ENCODE measurements at places on chromosomes 12 and 14.

DNA sequence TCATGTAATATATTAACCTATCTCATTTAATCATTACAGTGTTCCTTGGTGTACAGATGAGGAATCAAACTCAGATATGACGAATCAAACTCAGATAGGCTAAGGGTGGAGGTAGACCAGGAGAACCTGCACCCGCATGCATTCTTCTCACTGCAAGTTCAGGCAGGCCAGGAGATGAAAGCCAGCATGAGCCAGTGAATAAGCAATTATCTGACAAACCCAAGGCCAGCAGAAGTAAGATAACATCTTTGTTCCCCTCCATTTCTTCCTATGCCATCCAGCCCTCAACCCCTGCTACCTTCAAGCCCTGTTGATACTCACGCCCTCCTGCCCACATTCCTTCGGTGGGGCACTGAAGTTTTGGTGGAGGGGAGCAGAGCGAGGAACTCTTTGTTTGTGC, 152.2 kb downstream of the ETV6 start:
- DNase-seq, result no peak

GRCh38 chr12:2645460-2645859, 149.3 kb upstream of the FKBP4 start:
- no peak for DNase-seq

GRCh38 chr12:49097381-49097780, 2.8 kb upstream of the DHH start:
- DNase-seq, result no peak

DNA sequence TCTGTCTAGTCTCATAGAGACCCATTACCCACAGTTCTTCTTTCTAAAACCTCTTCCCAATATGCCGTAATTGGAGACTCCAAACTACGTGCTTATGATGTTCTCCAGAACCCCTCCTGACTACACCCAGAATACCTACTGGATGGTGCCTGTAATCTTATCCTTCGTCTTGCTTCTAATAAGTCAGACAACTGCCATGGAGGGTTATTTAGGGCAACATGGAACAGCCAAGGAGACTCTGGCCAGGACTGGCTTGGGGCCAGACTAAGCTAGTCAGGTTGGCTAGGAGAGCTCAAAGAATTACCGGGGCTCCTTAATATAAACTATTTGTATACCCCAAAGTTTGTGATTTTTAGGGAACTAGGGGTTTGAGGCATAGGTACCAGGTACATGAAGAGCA, 6.8 kb downstream of the PFKM start:
- no peak for DNase-seq

DNA sequence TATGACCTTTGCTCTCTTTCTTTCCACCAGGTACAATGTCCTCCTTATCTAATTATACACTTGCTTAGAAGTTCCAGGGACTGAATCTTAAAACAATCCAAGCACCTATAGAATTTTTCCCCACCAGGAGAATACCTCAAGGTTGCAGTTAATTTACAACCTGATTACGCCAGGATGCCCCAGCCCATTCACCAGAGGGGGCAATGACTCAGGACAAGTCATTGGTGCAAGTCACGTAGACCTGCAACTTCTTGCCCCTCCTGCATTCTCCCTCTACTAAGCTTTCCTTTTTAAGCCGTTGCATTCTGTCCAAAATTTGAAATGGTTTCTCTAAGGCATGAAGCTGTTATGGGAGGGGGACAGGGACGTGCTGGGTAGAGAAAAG, 111.1 kb upstream of the SCAF11 start:
- DNase-seq, result no peak

DNA sequence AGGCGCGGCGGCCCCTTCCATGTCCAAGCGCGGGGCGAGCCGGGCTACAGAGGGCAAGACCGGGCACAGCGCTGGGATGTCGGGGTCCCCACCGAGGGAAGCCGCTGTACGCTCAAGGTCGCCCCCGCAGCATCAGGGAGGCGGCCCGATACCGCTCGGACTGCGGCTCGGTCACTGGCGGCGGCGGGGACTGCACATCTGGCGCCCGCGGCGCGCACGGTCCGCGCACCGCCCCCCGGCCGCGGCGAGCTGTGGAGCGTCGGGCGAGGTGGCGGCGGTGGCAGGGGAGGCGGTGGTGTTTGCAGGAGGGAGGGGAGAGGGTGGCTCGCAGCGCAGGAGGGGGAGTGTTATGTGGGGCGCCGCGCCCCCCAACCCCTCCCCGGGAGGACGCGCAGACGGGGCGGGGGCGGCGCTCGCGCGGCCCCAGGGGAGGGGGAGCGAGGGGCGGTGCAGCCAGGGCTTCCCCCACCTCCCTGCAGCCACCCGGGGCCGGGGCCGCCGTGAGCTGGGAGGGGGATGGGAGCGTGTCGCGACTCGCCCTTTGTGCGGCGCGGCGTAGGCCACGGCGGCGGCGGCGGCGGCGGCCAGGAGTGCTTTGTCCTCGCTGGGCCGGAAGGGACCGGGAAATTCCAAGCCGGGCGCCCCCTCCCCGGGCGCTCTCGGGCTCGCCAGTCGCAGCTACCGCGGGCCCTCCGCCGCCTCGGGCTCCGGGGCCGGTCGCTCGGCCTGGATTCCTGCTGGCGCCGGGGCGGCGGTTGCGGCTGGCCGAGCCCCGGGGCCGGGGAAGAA, at the start of gene NUAK1:
Gene NUAK1, minus strand, starts transcription at position 322 of the 789 bp plus-strand sequence. Its CDS starts 301 bp downstream, at position 21.
- peak; percentile 23 for DNase-seq

- DNase-seq, result no peak
Measured at GRCh38 chr12:25546318-25546717, 6.8 kb downstream of the LMNTD1 start.

- no peak for DNase-seq
Measured at GRCh38 chr14:68513838-68514607, 278.8 kb downstream of the ZFP36L1 start.

DNA sequence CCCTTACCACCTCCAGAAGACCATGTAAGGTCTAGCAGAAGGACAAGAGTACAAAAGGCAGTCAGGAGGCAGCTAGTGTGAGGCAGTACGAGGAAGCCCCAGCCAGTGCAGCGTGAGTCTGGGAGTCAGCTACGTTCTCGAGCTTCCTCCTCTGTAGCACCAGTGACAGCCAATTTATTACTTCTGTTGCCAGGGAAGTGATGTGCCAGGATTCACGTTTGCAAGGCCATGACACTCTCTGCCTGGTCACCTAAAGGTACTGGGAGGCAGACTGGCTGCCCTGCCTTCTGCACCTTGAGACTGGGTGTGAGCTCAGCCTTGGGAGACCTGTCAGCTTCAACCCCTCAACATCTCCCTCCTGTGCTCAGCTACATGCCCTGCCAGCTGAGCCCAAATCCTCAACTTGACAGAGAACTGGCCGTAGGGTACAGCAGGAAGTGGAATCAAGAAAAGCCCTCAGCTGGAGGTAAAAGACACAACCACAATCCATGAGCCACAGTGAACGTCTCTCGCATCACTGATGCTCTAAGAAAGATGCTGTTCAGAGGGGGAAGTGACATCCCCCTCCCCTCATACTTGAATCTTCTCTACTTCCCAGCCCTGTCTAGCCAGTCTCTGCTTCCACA, 182.5 kb upstream of the RGS6 start:
- DNase-seq, result no peak

DNA sequence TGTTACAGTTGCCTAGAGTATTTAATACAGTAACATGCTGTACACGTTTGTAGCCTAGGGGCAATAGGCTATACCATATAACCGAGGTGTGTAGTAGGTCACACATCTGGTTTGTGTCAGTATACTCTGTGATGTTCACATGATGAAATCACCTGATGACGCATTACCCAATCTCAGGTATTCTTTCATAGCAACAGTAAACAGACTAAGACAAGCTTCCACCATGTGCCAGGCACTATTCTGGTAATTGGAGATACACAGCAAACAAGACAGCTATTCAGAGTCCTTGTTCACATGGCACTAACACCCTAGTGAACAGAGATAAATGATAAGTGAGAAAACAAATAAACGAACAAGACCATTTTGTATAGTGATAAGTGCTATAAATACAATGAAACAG, 3.8 kb upstream of the PDE3A start:
- DNase-seq, result no peak

GRCh38 chr14:56808383-56809269, 1.7 kb downstream of the OTX2 start:
- no peak for DNase-seq
